ENCODE measurements at places on chromosomes 1 and 21.

GRCh38 chr21:32425628-32426027, 13.1 kb downstream of the EVA1C start:
- no peak for DNase-seq

- no peak for DNase-seq
These were observed 14.6 kb downstream of the ADAR start for GRCh38 chr1:154593390-154593789.

GRCh38 chr21:45750936-45751335, 107.4 kb downstream of the PCBP3 start:
- no peak for DNase-seq

- no peak for DNase-seq
These were observed 8.9 kb upstream of the A3GALT2 start for GRCh38 chr1:33329600-33330305.

All from stimulated activated CD8-positive, alpha-beta memory T cell treated with anti-CD3 and anti-CD28 coated beads, Interleukin-2, amount 100 ng/mL, for 48 hours (primary cell).